ENCODE measurements at places on chromosomes 13 and 19.

GRCh38 chr19:9741476-9742171 is 26.9 kb downstream of the ZNF846 start:
- no peak for DNase-seq

- no peak for DNase-seq
These were observed 1.3 kb upstream of the ZNF653 start for GRCh38 chr19:11506967-11507366.

GRCh38 chr13:32237681-32238080 is 77.5 kb downstream of the ZAR1L start:
- DNase-seq: no peak

DNA sequence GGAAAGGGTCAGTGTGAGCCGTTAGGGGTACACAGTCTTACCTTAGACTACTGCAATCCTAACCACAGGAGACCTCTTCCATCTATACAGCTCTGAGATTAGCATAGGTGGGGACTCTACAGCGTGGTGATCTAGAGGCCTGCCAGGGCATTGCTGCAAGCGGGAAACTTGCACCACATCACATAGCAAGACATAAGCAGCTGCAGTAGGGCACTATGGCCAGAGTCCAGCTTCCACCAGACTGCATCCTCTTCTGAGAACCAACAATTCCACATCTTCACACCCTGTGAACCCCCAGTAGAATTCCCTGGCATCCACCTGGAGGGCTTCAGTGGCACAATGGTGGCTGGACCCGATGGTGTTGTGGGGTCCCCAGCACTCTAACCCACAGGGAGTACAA is 1564.3 kb upstream of the PRR20A start:
- DNase-seq: no peak

GRCh38 chr19:13060233-13060963 is 42.3 kb downstream of the LYL1 start:
- no peak for DNase-seq

- no peak for DNase-seq
These were observed 441 bp downstream of the GJB2 start for GRCh38 chr13:20192158-20192835.

DNA sequence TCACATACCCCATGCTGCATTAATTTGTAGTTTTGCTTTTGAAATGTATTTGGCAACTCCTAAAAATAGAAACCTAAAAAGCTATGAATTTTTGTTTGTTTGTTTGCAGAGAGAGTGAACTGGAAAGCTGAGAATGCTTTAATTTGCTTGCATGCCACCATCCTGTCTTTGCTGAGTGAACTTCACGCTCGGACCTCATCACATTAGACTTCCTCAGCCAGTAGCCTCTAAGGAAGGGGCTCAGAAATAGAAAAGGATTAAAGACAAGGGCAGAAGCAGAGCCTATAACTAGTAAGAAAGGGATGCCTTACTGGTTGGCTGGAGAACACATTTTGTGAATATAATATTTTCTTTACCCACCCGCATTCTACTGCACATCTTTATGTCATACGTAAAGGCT is 275.1 kb downstream of the DCLK1 start:
- DNase-seq: no peak

DNA sequence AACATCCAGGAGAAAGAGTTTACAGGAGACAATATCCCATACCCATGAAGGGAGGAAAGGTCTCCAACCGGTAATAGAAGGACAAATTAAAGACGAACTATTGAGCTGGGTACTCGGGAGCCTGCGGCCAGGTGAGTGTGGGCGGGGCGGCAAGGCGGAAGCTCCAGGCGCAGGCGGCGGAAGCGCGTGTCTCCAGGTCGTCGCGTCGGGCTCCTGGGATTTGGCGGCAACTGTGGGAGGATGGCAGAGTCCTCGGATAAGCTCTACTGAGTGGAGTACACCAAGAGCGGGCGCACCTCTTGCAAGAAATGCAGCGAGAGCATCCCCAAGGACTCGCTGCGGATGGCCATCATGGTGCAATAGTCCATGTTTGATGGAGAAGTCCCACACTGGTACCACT is 21.6 kb upstream of the ANKRD10 start:
- no peak for DNase-seq

DNA sequence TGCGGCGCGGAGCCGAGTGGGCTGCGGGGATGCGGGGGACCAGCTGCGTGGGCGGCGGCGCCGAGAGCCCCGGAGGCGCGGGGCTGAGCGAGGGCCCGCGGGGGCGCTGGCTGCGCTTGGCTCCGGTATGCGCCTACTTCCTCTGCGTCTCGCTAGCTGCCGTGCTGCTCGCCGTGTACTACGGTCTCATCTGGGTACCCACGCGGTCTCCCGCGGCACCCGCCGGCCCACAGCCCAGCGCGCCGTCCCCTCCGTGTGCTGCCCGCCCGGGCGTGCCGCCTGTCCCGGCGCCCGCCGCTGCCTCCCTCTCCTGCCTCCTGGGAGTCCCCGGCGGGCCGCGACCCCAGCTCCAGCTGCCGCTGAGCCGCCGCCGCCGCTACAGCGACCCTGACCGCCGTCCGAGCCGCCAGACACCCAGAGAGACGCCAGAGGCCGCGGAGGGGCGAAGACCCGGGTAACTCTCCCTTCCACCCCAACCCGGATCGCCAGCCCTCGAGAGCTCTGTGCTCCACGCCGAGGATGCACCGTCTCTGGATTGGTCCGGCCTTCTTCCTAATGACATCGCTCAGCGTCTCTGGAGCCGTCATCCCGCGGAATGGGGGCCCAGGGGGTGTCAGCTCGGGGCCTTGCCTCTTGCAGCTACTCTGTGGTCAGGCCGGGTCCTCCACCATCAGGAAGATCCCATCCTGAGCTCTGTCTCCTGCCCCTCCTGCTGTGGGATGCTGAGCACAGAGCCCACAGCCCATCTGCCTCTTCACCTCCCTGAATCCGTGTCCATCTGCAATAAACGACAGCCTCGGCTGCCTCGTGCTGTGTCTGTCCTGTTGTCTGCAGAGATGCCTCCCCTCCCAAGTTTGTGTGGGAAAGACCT is 441 bp downstream of the INAFM1 start:
- DNase-seq: no peak

DNA sequence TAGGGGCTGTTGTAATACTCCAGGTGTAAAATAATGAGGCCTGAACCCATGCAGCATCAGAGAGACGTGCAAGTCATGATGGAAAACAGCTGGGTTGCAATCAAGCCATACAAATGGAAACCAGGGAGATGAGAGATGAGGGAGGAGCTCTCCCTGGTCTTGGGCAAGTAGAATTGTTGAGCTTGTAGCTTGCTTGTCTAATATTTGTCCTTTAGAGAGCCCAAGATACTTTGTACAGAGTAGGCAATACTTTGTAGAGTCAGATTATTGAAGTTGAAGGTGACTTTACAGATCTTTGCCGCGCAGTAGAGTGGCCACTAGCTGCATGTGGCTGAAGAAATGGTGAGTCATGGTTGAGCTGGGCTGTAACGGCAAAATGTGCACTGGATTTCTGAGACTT is 8.3 kb downstream of the ATP8A2 start:
- no peak for DNase-seq

GRCh38 chr13:48476686-48477085 is 56.2 kb downstream of the RCBTB2 start:
- DNase-seq: no peak

- DNase-seq: no peak
These were observed 6.3 kb downstream of the ARHGAP33 start for GRCh38 chr19:35781650-35782049.

- no peak for DNase-seq
These were observed 17.4 kb upstream of the ZNF429 start for GRCh38 chr19:21487969-21488368.

DNA sequence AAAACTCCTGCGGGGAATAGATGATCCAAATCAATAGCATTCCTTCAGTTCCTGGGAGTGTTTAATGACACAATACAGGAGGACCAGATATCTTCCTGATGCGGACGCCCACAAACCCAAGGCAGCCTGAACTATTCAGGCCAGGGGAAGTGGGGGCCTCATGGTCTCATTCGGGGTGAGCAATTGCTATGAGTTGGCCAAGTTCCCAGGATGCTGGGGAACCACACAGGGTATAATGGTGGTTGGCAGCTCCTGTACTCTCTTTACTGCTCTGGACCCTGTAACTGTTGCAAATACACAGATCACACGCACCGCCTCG is 401.2 kb downstream of the IRS2 start:
- DNase-seq: no peak

DNA sequence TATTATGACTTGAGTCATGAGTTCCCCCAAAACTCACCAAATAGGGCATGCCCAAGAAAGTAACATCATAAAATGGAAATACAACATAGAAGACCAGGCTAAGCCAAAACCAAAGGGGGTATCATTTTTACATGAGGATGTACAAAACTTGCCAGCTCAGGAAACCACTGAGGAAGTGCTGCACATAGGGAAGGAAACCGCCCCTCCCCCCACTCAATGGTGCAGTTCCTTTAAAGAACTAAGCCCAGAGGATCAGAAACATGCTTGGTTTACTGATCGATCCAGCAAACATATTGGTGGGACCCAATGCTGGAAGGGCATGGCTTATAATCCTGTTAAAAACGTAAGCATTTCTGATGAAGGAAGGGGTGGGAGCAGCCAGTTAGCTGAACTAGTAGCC is 4.2 kb upstream of the ZNF486 start:
- no peak for DNase-seq

DNA sequence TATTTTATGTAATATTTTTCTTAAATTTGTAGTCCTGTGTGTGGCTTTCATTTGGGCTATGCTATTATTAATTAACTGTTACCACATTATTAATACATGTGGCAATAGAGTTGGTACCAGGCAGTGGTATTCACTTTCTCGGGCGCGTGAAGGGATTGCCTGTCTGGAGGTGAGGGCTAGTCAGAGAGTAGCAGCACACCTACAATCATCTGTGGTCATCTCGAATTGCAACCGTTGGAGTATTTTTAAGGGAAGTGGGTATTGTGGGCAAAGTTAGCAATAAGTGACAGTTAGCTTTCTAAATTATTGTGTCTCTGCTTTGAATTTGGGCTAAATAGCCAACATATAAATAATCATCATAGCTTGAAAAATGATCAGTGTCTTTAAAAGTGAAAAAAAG is 20.0 kb upstream of the GPR18 start:
- DNase-seq: no peak

GRCh38 chr19:45790942-45791341 is 1.7 kb downstream of the DMWD start:
- DNase-seq: no peak

DNA sequence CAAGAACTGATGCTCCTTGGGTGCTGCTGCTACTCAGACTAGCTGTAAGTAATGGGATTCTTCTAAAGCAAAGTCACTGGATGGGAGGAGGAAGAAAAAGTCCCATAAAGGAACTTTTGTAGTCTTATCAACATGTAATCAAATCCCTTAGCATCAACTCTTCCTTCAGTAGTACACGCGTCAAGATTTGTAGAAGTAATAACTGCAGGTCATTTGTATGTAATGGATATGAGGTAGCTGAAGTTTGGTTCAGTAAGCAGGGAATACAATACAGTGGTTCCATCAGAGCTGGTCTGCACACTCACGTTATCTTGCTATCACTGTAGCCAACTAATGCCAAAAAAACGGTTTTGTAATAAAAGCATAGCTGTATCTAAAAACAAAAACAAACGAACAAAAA is 72.4 kb upstream of the ZDHHC20 start:
- DNase-seq: no peak

GRCh38 chr13:47100214-47100853 is 203.5 kb upstream of the HTR2A start:
- DNase-seq: no peak

GRCh38 chr13:63463782-63464610 is 2048.3 kb upstream of the PCDH20 start:
- no peak for DNase-seq

- DNase-seq: no peak
These were observed 1235.3 kb downstream of the OLFM4 start for GRCh38 chr13:54263868-54264267.

GRCh38 chr13:51262501-51263211 is 40.5 kb downstream of the FAM124A start:
- DNase-seq: no peak
